ENCODE measurements at places on chromosomes 2 and 18.

- DNase-seq, result no peak
These were observed 995 bp upstream of the RTN4 start for GRCh38 chr2:55051026-55051866.

GRCh38 chr2:220277445-220277975, 650.1 kb downstream of the SLC4A3 start:
- DNase-seq, result no peak

DNA sequence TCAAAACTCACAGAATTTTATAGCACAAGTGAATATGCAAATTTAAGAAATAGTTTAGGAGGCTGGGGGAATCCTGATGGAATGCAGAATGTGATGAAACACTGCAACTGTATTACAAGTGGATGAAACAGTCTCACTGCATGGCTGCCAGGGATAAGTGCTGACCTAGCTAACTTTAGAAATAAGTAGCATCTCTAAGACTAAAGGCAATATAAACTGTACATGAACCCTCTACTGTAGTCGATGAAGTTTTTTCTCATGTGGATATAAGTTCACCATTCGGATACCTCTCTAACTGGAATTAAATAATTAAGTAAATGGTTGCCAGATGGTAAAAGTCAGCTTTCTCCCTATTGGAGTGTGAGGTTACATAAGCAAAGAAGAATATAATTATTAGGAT, 777.8 kb upstream of the RAB6C start:
- no peak for DNase-seq

DNA sequence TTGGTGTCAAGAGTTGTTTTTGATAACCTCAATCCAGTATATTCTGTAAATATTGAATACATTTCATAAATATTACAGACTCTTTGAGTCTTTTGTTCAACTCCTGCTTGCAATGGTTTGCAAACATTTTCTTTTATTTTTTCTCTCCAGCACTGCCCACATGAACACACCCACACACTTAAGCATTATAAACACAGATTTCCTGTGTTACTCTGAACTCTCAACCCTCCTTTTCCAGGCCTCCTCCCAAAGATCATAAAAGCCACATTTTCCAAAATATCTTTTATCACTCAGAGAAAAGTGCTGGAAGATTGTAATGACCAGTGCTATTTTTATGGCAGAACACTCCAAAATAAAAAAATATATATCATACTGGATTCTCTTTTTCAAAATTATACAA, 20.5 kb downstream of the ARHGAP25 start:
- no peak for DNase-seq

GRCh38 chr2:59754011-59754735, 799.3 kb downstream of the BCL11A start:
- no peak for DNase-seq

DNA sequence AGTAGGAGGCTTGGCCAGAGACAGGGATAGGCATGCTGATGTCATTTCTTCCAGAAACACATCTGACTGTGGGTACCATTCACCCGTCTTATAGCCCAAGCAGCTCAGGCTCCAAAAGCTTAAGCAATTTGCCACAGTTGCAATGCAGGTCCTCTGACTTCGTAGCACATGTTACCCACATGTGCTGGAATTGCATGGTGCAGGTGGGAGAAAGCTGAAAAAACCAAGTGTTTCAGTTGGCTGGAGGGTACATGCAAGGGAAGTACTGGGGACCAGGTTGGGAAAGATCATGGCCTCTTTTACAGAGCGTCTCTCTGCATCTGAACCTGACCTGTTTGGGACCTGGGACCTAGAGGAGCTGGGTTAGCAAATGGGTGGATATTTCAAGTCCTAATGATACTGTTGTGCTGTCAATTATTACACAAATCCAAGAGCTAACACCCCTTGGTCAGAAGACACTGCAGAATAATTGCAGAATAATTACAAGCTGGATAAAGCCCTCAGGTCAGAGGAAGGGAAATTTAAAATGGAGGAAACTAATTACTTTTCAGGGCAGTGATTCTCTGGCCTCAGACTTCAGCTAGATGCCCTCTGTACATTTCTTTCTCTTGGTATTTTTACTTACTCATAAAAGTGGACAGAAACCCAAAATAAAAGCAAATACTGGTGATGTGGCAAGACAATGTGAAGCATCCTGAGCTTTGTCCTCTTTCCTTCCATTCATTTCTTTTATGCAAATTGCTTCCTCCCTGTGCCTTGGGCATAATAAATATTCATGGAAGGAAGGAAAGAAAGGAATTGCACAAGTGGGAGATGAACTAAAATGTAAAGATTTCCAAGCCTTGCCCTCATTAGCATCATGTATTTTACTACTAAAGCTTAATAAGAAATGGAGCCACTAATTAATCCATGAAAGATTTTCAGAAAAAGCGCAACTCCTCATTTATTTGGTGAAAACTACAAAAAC, 45.6 kb upstream of the TTC39C start:
- DNase-seq, result no peak

GRCh38 chr2:37781028-37781427, 109.6 kb upstream of the CDC42EP3 start:
- DNase-seq, result no peak

DNA sequence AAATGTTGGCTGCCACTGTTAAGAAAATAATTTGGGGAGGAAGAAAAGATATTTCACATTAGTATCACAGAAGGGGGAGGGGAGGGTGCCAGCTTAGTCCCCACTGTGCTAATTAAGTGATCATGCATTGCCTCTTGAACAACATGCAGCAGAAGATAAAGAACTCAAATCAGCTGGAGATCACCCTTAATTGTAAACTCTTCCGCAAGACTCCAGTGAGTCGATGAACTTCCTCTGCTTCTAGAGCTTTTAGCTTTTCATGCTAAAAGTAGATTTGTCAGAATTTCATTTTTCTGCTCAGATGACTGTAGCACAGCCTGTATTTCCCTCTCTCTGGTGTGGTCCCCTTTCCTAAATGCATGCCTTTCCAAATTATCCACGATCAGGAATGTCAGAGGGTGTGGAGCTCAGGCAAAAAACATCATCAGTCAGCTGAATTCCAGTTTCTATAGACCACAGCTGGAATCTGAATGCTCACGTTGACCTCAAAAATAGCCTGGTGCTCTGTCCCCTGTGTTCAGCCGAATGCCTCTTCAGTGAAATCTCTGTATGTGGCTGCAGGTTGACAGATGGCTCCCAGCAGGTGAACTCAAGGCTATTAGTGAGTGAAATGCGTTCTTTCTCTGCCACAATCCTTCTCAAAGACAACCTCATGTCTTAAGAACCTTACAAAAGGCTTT, 156.8 kb upstream of the UNC80 start:
- DNase-seq, result no peak
